B cell (primary cell): ENCODE measurements at places on chromosomes 6 and 20.

GRCh38 chr6:157715728-157716164 lies 107.3 kb upstream of the SNX9 start:
- DNase-seq, result no peak

DNA sequence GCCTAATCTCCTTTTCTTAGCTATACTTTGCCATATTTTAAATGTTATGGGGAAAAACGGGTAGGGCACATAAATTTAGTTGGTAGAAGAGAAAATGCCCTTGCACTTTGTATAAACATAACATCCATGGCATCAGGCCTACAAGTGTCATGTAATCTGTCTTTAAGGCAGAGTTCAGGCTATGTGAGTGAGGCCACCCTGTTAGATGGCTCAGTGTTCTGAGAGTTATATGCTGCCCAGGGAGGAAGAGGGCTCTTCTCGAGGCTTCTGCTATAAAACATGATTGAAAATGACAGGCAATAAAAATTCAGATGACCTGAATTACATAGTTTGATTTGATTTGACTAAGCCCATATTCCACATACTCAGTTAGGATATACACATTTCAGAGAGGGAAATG lies 553.6 kb upstream of the MAP3K7 start:
- no peak for DNase-seq

DNA sequence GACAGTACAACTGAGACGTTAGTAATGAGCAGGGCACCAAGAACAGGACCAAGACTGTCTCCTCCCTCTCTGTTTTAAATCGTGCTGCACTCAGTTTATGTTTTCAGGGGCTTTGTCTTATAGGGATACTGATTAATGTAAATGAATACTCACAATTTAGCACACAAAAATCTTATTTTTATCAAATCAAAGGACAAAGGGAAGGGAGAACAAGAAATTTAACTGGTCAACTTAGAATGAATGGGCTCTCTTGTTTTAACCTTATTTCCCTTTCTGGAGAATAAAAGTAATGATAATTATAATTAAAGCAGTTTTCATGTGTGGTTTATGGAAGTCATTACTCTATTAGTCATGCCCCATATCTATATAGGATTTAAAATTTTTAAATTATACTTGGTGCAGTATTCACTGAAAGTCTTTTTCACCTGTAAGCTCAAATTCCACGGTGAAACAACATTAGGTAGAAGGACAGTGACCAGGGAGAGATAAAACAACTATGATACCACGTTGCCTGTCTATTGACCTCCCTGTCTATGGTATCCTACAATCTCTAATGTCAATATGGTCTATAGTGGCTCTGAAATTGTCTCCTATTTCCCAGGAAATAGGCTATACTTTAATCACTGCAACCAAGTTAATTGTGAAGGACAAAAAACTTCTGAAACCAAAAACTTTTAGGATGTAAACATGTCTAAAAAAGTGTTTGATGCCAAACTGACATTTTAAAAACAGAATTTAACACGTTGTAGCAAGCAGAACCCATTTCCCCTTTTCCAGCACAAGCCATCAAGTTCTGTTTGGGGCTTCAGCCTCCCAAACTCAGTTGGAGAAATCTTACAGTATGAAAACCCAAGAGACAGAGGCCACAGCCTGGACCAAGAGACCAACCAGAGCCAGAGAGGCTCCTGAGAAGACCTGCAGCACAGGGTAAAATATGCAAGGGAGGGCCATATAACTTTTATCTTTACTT lies 15.0 kb downstream of the ELOVL5 start:
- DNase-seq, result no peak

GRCh38 chr20:49151436-49151835 lies 36.7 kb downstream of the STAU1 start:
- no peak for DNase-seq

DNA sequence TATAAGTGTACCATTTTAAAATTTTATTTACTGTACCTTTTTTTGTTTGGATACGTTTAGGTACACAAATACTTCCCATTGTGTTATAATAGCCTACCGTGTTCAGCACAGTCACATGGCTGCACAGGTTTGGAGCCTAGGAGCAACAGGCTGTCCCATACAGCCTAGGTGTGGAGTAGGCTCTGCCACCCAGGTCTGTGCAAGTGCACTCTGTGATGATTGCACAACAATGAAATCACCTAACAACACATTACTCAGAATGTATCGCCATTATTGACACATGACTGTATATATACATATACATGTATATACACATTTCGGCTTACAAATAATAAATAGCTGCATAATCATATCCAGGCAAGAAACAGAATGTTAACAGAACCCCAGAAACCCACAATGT lies 15.4 kb downstream of the SERAC1 start:
- DNase-seq, result no peak

DNA sequence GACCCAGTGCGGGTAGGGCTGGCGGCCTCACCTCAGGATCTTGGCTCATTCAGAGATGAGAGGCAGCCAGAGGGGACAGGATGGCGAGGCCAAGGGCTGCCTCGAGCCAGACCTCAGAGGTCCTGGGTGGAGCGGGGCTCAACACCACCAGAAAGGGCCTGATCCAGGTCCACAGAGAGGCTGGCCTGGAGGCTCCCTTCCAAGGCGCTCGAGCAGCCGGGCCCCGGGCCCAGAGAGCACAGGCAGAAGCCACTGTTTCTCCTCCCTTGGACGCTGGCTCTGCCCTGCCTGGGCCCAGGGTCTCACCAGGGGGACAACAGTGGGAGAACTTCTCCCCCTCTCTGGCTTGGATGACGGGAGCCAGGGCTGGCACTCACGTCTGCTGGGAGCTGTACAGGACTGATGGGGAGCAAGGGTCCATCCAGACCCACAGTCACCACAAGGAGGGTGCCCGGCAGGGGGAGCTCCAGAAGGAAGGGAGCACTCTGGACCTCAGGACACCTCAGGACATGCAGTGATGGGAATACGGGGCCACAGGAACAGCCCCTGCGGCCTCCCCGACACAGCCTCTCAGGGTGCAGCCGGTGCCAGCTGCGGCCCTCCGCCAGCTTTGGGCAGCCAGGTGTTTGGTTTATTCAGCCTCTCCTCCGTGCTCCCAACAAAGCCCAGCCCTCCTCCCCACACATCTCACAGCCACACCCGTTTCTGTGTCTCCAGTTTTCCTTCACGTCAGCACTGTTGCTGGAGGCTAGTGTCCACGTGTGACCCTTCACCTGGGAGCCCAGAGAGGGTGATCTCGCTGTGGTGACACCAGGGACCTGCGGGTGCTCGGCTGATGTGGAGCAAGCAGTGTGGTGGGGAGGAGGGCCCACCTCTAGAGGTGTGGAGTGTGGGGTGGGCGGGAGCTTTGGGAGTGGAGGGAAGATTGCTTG lies 8.7 kb downstream of the RPS21 start:
- no peak for DNase-seq
